ENCODE measurements at places on chromosomes 11 and 22.

DNA sequence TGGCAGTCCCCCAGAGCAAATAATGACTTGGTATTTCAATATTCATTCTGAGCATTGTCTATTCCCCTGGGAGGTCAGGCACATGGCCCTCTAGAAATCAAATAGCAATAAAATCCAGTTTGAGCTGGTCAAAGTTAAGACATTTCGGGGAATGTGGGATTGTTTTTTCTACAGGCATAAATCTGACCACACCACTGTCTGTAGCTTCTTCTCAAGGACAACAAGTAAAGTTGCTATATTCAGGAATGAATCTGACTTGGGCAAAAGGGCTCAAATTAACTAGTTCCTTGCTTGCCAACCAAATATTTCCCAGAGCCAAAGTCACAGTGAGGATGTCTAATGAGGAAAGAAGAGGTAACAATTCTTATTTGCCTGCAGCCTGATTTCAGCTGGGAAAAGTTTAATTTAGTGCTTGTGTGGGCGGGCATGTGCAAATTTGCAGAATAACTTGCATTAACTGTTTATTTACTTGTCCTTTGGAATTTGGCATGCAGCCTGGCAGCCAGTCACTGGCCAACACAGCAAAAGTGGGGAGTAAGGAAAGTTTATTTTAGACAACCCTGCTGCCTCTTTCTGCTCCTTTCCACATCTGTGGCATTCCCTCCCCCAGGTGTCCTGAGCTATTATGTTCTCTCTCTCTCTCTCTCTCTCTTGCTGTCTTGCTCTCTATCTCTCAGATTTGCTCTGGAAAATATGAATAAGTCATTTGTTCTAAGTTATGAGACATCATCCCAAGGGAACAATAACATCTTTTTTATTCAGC lies 51.2 kb upstream of the ARHGAP20 start:
- peak; percentile 73 for DNase-seq

DNA sequence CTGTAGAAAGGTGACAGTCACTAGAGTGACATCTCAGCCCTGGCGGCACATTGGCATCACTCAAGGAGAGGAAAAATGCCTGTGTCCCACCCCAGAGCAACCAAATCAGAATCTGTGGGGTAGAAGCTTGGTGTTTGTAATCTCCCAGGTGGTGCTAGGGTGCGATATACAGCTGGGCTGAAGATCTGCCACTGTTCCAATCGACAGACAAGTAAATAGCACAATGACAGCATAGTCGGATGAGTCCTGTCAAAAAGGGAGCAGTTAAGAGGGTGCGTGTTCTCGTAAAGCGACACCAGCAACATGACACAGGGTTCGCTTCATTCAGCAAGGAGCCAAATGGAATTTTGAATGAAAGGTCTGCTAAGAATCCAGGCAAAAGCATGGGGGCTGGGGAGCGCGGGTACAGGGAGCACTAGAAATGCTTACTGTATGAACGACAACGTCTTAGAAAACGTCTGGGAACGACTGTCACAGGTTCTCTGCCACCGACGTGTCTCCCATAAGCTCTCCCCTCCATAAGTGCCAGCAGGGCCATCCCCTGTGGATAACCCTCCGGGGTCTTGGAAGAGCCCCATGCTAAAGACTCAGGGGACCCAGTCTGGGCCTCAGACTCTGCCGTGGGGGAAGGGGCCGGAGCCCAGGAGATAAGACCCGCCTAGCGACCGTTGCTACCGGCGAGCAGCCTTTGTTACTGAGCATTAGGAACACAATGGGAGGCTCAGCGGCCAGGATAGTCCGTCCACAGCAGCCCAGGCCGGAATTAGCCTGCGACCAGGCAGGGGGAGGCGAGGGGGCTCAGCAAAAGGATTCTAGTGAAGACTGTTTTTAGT lies 20.8 kb downstream of the ADA2 start:
- DNase-seq: no peak

DNA sequence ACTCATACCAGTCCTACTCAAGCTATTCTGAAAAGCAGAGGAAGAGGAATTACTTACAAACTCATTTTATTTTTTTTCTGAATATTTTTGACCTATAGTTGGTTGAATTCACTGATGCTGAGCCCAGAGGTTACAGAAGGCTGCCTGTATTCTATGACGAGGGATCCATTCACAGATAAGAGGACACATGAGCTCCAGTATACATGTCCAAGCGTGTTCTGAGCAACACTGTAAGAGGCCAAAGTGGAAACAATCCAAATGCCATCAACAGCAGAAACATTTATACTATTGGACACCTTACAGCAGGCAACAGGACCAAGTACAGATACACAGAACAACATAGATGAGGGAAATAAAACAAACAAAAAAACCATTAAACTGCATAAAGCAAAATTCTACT lies 10.3 kb downstream of the KDM4E start:
- DNase-seq: no peak

DNA sequence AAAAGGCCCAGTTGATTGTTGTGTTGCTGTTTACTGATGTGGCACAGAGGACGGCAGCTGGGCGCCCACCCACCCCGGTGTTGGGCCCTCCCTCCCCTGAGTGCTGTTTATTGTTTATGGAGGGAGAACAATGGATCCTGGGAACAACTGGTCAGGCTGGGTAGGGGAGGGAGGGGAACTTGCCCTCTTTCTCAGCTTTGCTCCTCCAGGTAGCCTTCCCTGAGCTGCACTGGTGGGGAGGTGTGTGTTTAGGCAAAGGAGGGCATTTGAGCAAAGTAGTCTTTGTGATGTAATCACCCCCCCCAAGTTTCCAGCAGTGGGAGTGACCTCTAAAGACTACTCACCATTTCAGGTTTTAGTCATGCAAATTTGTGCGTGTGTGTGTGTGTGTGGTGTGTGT lies 1035.3 kb downstream of the NTM start:
- DNase-seq: peak; percentile 21

GRCh38 chr11:9691865-9692264 lies 28.0 kb downstream of the SWAP70 start:
- peak; percentile 45 for DNase-seq

- DNase-seq: no peak
These were observed 440.0 kb upstream of the KIRREL3 start for GRCh38 chr11:127440616-127441015.

DNA sequence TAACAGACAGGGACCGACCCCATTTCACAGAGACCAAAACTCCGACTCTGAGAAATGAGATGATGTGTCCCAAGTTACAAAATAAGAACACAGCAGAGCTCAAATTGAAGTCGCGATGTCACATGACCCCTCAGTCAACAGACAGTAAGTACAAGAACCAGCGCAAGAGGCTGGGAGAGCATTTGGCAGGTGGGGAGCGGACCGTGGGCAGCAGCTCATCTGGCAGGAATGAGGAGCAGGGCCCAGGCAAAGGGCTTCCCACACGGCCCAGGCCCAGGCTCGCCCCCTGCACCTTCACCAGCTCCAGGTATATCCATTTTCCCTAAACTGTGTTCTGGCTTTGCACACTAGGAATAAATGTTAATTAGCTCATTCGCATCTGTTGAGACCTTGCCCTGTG lies 34.3 kb downstream of the SCUBE1 start:
- DNase-seq: no peak

- peak; percentile 44 for DNase-seq
These were observed 6.5 kb downstream of the MSANTD2 start for GRCh38 chr11:124793466-124794278.

- DNase-seq: peak; percentile 98
These were observed 12.2 kb downstream of the PHLDB1 start for GRCh38 chr11:118619444-118620197.

GRCh38 chr11:17333799-17334586 lies 17.6 kb upstream of the NCR3LG1 start:
- DNase-seq: no peak

DNA sequence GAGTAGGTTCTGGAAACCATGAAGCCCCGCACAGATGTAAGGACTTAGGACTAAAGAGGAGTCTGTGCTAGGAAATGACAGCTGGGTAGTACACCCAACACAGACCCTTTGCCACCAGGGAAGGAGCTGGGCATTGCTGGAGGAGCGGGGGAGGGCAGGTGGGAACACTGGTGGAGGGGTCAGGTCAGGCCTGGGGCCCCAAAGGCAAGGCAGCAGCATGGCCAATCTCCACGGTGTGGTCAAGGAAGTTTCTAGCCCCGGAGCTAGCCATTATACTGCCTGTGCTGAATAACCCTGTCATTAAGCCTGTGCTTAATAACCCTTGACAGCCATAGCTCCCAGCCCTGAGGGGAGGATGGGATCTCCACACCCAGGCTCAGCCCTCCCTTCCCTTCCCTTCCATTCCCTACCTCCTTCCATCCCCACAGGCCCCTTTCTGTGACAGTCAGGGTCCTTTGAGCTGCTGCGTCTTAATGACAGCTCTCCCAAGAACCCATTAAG lies 2.1 kb downstream of the TMPRSS4 start:
- no peak for DNase-seq

GRCh38 chr11:43944761-43945311 lies 2.4 kb downstream of the C11orf96 start:
- no peak for DNase-seq

- DNase-seq: peak; percentile 26
These were observed 290.7 kb upstream of the MPPED2 start for GRCh38 chr11:30876663-30877396.

DNA sequence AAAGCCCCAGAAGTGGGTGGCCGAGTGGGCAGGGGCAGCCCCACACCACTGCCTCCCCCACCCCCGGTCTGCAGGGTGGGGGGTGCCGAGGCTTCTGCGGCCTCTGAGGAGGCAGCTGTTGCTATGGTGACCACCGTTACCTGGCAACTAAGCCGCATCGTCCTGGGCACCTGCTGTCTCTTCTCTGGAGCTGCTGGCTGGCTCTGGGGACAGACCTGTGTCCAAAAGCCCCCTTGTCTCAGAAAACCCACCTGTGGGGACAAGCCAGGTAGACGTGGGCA lies 79.9 kb upstream of the PRR5 start:
- no peak for DNase-seq

DNA sequence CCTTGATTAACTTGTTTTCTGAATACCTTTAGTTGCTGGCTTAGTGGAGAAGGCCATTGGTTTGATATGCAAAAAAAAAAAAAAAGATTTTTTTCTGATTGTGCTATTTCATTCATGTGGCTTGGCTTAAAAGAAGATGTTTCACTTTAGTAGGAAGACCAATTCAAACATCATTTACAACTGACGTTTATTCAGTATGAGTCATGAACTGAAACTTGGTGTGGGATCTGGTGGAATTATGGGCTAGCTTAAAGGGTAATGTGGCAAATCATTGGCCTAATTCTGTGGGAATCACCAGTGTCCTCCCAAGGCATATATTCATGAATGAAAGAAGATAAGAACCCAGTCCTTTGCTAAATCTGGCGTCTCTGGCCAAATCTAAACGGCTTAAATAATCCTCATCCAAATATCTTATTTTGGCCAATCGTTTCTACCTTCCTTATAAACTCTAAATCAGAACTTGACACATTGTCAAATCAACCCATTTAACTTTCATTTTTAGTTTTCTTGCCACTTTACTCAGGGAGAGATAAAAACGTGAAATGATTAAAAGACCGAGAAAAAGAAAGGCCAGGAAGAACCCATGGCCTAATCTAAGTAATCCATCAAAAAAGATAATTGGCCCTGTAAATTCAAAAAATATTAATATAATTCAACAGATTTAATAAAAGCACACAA lies 77.0 kb downstream of the DDIAS start:
- peak; percentile 82 for DNase-seq

- no peak for DNase-seq
These were observed 27.3 kb upstream of the TCF20 start for GRCh38 chr22:42297778-42298177.

DNA sequence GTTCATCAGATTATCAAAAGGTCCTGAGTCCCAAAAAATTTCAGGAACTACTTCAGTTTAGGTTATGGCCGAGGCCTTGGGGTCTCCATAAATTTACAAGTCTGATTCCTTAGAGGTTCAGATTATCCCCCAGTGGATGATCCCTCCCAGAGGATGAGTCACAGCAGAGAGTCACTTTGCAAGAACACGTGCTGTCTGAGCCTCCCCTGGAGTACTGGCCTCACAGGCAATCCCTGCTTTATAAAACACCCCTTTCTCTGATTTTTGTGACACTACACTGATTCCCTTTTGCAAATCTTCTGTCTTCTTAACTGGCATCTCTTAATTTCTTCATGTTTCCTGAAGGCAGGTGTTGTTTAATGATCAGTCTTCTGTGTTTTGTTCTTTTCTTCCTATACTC lies 45.3 kb downstream of the CCDC34 start:
- DNase-seq: peak; percentile 79

Data from fibroblast of skin of right quadriceps (primary cell).